ENCODE measurements at places on chromosomes 6 and 20.

- no peak for DNase-seq
These were observed 115.2 kb upstream of the SCGN start for GRCh38 chr6:25536781-25537180.

- no peak for DNase-seq
These were observed 63.8 kb upstream of the BMP2 start for GRCh38 chr20:6703656-6704055.

- DNase-seq = peak; percentile 43
These were observed 14.4 kb downstream of the ARMC2 start for GRCh38 chr6:108862479-108863191.

DNA sequence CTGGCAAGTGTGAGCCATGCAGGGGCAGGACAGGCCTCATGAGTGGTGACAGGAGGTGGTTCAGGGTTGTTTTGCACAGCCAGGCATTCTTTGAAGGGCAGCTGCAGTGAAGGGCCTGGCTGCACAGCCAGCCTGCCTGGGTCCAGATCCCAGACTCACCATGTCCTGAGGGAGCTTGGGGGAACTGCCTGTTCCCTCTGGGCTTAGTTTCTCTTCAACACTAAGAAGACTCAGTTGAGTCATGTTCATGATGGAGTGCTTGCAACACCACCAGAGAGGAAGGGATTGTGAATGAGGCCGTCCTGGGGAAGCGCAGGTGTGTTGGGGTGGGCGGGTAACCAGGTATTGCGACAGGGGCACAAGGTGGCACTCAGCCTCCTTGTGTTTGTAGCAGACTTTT, 102.4 kb downstream of the CDH26 start:
- DNase-seq = no peak

GRCh38 chr20:39036011-39036410, 73.9 kb downstream of the DHX35 start:
- no peak for DNase-seq

Measured in head of caudate nucleus (tissue), 42 donors.